Stimulated activated CD4-positive, alpha-beta T cell treated with anti-CD3 and anti-CD28 coated beads, Interleukin-12 subunit alpha, Interleukin-12 subunit beta, amount 100 ng/mL, for 48 hours (primary cell): ENCODE measurements at places on chromosomes 12 and 14.

GRCh38 chr12:109423392-109423791, 53.7 kb downstream of the KCTD10 start:
- DNase-seq = no peak

DNA sequence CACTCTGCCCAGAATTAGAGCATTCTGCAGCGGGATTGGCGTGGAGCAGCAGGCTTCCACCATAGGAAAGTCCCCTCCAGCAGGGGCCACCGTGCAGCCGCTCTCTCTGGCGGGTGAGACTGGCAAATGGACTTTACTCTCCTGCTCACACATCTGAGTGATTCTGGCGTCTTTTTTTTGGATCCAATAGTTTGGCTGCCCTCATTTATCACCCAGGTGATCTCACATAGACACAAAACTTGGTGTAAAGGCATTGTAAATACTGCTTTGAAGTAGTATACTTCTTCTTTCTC, 130.3 kb downstream of the TGFB3 start:
- no peak for DNase-seq

DNA sequence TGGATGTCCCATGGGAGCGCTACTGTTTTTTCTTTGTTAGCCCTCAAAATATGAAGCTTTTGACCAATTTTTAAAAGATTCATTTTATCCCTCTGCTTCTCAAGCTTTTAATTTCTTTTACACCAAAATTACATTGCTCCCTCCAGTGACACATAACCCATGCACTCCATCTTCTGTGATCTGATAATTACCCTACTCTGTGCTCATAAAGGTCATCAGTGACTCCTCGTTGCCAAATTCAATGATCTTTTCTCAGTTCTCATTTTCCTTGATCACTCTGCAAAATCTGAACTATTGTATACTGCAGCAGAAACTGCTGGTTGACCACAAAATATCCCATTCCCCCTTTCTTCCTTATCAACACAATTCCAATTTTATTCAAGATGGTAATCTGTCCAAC, 8.7 kb upstream of the PTGDR start:
- no peak for DNase-seq

DNA sequence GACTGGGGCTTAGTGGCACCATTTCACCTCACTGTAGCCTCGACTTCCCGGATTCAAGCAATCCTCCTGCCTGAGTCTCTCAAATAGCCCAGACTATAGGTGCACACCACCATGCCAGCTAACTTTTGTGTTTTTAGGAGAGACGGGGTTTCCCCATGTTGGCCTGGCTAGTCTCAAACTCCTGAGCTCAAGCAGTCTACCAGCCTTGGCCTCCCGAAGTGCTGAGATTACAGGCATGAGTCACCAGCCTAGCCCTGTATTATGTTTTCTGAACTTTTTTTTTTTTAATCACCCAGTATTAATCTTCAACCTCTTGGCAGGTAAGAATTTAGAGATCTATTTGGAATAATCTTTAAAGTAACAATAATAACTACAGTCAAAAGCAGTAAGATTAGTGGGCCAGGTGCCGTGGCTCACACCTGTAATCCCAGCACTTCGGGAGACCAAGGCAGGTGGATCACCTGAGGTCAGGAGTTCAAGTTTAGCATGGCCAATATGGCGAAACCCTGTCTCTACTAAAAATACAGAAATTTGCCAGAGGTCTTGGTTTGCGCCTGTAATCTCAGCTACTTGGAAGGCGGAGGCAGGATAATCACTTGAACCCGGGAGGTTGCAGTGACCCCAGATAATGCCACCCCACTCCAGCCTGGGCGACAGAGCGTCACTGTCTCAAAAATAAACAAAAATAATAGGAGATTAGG, 8.6 kb downstream of the NANOG start:
- no peak for DNase-seq

DNA sequence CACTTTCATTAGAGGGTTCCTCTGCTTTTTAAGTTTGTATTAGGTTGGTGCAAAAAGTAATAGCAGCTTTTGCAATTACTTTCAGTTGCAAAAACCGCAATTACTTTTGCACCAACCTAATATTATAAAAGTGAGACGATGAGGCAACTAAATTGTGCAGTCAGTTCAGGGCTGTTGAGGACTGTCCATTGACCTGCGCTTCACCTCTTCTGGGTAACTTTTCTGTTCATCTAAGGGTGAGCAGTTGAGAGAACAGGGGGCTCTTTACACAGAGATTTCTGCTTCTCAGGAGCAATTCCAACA, 191.3 kb downstream of the AACS start:
- no peak for DNase-seq

GRCh38 chr12:100199347-100200149, 1.1 kb upstream of the ACTR6 start:
- peak; percentile 72 for DNase-seq

DNA sequence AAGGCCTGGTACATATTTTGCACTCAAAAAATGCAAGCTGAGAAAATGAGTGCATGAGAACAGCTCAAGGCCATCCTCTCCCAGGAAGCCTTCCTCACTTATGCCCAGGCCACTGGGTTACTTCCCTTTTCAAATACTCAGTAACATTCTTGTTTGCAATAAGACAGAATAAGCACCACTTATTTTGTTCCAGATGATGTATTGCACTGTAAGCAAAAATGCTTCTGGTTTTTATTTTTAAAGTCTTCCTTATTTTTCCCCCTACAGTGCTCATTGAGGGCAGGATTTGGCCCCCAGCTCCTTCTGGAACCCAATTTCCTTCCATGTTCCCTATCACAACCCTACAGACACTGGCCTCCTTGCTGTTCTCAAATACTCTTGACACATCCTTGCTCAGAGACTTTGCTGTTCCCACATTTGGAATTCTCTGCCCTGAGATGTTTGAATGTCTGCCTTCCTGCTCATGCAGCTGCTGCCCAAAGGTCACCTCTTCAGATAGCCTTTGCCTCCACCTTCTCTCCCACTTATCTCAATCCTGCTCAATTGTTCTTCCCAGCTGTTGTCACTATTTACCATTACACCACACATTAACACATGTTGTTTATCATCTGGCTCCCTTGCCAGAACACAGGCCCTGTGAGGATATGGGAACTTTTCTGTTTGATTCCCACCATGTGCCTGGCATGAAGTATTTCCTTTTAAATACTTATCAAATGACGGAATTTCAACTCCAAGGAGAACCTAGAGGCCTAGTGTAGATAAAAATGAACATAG, 49.9 kb downstream of the IFNG start:
- DNase-seq = no peak

DNA sequence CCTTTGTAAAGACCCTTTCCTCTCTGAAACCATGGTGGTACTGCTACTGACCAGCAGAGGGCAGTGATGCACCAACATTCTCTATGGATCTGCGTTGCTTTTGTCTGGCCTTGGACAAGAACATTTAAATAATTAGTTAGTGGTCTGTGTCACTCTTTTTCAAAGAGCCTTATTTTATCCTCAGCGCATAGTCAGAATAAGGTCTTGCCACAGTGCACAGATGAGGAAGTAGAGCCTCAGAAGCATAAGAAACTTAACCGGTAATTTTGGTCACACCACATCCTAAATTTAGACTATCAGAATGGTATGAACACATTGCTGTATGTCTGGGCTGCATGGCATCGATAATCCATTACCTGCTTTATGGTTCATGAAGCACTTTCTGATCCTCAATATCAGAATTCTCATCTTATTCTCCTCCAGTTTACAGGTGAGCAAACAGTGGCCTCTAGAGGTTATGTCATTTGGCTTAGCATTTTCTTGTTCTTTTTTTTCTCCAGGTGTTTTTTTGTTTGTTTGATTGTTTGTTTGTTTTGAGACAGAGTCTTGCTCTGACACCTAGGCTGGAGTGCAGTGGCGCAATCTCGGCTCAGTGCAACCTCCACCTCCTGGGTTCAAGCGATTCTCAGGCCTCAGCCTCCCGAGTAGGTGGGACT, 23.7 kb upstream of the IFT81 start:
- peak; percentile 39 for DNase-seq

DNA sequence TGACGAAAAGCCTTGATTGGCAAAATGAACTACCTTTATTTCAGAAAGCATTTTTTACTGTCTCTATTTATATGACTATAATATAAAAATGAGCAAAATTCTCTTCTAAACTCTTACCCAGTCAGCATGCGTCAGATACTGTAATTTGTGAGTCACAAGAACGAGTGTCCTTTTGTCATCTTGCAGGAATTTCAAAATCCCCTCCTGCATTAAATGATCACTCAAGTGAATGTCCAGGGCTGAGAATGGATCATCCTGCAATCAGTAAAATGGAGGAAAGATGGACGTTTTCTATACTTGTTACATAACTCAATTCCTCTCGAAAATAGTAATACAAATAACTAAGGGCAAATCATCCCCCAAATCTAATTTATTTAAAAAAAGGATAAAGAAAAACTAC, 77.7 kb upstream of the KCNJ8 start:
- no peak for DNase-seq

DNA sequence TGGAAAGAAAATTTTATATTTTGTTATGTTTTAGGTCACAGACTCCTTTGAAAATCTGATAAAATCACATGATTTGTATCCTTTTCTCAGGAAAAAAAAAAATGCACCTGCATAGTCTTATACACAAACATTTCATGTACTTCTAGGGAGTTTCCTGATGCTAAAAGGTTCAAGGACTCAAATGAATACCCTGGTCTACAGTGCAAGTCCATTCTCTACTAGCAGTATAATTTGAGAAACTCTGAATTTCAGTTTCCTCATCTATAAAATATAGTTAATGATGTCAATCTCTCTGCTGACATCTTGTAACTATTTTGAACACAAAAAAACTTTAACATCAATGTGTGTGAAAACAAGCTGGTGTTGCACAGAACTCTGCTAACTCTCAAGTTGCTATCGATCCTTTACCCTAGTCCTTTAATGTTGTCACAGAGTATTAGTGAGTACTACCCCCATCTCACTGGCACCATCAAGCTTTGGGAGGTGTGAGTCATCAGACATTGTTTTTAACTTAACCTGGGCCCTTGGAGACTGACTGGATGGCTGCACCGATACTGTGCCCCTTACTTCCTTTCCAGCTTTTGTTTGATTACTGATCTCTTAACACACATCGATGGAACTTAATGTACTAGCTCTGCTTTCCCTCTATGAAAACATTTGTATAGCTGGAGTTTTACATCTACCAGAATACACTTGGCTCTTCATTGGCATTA, 251.9 kb upstream of the SOX5 start:
- DNase-seq = no peak

DNA sequence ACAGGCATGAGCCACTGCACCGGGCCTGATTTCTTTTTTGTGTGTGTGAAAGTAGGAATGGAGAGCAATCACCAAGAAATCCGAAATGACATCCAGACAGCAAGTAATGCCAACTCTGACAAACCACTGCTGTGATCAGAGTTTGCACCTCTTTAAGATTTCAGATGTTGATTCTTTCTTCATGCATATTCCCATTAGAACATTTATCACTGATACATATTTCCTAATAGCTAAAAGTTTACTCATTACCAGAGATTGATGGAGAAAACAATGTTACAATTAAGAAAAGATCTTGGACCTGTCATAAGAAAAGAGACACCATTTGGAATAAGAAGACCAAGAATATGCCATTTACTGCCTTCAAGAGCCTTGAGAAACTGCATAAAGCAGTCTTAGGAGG, 217.0 kb upstream of the MGAT4C start:
- DNase-seq = no peak

GRCh38 chr12:47361389-47362021, 281.7 kb upstream of the AMIGO2 start:
- peak; percentile 25 for DNase-seq

DNA sequence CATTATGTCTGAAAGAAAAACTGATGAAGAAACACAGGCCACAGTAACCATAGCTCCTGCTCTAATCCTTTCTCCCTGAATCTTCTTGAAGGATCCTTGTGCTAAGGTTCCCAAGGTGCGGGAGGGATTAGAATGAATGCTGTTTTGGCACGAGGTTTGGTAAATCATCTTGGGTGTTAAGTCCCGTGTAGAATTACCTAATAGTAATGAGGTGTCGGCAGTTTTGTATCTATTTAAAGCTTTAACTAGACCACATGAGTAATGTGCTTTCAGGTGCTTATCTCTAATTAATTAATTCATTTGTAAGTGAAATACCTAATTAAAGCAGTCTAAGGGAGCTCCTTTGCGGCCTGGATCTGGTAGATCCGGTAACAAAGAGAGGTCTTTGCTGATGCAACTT, 53.9 kb downstream of the GNG2 start:
- DNase-seq = no peak

DNA sequence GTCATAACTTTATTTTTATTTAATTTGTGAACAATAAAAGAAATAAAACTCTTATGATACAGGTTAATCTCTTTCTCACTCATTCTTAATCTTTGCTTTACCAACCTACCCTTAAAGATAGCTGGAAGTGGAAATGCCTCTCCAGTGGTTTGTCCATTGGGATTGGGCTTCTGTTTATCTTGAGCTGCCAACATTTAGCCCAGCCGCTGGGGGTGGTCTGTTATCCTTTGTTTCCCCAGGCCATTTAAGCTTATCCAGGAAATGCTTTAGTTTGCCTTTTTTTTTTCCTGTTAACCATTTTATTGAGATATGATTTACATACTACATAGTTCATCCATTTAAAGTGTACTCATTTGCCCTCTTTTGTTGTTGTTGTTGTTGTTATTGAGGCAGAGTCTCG, 8.2 kb downstream of the TDG start:
- DNase-seq = no peak

- no peak for DNase-seq
Observed at GRCh38 chr12:124743479-124744272, 120.0 kb downstream of the SCARB1 start.

DNA sequence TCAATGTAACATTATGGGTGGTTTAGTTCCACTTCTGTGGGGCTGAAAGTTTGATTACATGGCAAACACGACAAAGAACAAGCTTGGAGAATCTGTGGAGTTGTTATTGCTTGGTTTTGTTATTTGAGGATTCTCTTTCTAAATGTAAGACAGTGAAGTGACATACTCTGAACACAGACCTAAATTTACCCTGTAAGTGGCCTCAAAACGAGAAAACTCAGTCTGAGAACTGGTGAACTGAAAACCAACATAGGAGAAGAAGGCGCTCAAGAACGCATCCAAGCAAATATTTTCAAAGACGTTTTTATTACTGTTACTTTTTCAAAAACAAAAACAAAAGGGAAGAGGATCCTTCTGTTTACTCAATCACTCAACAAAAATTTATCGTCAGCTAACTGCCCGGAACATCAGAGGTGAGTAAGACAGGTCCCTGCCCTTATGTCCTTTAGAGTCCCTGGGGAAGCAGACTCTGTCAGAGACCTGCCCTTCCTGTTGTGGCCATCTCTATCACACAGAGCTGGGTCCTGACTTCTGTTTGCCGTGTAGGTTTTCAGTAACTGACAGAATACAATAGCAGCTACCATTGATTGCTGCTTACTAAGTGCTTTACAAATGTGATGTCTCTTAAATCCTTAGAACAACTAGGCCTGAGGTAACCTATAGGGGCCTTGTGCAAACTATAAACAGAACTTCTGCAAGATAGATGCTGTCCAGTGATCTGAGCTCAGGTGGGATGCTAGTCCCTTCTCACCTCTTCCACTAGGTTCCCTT, 79.3 kb upstream of the C12orf71 start:
- DNase-seq = no peak
